ENCODE measurements at places on chromosomes 4 and X.

DNA sequence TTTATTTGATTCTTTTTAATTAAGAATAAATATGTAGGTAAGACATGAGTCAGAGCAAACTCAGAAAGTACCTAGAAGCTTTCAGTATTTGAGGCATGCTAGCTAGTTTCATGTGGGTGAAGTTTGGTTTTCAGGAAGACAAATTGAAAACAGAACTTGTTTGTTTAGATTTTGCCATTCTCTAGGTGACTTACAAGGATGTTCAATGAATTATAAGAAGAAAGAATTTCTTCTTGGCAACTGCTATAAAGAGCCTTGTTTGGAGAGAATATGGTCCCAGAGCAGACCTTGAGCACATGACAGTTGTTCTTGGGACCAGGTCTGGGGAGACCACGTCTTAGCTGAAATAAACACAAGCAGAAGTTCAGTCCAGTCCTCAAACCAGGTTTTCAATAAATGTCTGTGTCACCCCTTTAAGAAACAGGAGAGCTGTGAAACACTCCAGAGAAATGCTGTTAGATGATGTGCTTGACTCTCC is 38.0 kb upstream of the IL21 start:
- DNase-seq: no peak

GRCh38 chr4:124275-125081 is at the start of gene ZNF718:
Gene ZNF718, plus strand, starts transcription at chr4:124501. Its CDS starts 170 bp downstream, at chr4:124671.
- DNase-seq: peak; percentile 93

GRCh38 chr4:90715242-90715641 is 588.0 kb downstream of the CCSER1 start:
- no peak for DNase-seq

DNA sequence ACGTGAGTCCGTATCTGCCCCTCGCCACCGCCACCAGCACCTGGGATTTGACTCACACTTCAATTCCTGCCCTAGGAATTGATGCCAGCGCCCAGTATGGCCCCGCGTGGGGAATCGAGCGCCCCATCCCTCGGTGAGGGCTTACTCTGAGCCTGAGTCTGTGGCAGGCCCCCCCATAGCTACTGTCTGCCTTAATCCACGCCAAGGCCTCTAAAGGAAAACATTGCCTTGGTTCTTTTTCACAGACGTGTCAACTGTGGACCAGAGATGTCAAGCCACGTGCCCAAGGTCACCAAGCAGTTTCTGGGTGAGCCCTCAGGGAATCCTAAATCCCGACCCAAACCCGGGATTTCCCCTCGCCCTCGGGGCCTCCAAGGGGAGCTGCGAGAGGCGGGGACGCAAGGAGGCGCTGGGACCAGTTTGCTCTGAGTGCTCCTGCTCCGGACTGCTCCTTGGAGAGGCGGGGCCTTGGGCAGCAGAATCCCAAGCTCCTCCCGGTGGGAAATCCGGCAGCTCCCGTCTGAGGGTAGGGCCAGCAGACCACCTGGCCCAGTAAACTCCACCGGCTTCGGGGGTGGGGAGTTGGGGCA is 12.9 kb downstream of the MSX1 start:
- no peak for DNase-seq

- no peak for DNase-seq
Observed at GRCh38 chr4:168917138-168917779, 92.8 kb downstream of the CBR4 start.

DNA sequence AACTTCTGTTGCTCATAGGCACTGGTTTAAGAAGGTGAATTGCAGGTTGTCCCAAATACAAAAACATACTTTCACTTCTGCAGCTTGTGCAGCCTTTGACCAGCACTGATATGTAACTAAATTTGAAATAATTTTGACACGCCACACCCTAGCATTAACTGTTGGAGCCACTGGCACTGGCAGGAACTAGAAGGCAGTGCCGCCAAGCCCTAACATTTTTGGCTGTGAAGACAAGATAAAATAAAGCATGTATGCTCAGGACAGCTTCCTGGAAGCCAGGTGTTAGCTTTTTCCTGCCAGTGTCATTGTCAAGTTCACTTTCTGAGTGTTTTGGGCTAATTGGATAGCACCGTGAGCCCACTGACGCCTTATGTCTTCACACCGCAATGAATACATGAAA is 65.3 kb upstream of the FBXW7 start:
- no peak for DNase-seq

GRCh38 chrX:149881081-149881711 is at the start of gene MAGEA8:
Gene MAGEA8, plus strand, starts transcription at chrX:149881183. Its CDS starts 3,090 bp downstream, at chrX:149884273.
- no peak for DNase-seq

DNA sequence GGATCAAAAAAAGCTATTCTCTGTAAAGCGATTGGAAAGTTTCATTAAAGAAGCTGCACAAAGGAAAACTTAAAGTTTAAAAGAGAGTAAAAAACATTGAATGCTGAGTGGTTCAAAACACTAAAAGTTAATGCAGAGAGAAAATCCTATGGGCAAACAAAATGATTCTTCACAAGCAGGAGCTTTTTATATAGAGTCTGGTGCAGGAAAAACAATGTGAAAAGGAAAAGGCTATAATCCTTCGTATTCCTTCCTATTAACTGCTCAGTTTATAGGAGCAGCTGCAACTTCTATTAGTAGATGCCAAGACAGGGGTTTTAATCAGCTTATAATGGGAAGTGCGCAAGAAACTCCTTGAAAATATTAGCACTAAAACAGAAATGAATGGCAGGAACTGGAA is 100.7 kb downstream of the PDGFC start:
- DNase-seq: no peak

GRCh38 chr4:39342731-39343130 is 23.4 kb downstream of the RFC1 start:
- DNase-seq: no peak

DNA sequence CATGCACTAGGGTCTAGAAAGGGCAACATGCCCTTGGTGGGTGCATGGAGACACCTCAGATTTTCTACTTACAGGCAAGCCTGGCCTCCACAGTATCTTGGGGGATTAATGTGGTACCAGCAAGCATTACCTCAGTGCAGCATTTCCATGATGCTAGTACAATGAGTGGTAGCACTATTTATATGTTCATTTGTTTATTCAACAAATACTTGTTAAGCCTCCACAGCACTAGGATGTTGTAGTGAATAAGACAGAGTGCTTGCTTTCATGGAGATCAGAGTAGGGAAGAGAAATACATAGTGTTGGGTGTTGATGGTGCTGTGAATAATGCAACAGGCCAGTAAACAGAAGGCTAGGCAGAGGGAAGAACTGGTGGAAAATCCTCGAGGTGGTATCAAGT is 133.4 kb downstream of the KLHL8 start:
- DNase-seq: no peak

GRCh38 chr4:52051615-52052474 is 741 bp downstream of the SPATA18 start:
- no peak for DNase-seq

- DNase-seq: no peak
Observed at GRCh38 chr4:19562456-19562855, 689.2 kb upstream of the SLIT2 start.

DNA sequence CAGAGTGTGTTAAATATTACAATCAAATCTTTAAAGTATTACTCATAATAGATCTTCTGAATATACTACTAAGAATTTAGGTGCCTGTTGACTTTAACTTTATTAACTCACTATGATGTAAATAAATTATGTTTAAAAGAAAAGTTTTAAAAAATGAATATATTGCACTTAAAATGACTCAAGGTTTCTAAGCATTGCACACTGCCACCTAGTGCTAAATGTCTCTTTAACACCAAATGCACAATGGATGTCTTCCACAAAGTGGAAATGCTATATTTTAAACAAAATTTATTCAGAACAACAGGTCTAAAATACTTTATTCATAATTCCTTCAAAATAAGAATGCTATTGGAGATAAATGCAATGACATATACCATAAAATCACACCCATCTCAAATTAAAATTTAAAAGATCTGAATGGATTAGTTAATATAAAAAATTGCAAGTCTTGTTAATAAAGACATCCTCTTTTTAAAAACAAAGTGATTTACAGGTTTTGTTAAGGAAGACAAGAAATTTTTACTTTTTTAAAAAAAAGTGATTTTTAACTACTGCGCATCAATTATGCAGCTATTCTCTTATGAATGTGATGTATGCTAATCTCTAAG is 5.5 kb downstream of the INPP4B start:
- DNase-seq: no peak

GRCh38 chrX:147570483-147570882 is 341.2 kb upstream of the FMR1 start:
- DNase-seq: no peak

GRCh38 chrX:22526339-22526738 is 253.6 kb downstream of the CBLL2 start:
- DNase-seq: no peak

- peak; percentile 32 for DNase-seq
Observed at GRCh38 chr4:6011686-6012085, 6.5 kb downstream of the C4orf50 start.

DNA sequence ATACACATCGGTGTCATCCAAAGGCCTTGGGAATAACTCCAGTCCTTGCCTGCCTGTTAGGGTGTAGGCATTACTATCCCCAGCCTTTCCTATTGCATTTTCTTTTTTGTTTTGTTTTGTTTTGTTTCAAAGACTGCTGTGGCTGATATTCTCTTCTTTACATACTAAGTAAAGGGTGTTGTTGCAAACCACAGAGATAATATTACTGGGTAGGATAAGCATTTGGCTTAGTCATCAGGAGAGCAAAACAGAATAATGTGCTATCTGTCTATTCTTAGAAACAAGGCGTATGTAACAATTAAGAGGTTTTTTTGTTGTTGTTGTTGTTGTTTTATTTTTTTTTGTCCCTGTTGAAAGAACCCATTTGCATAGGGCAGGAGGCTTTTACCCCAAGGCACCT is 41.8 kb downstream of the UGT2B28 start:
- no peak for DNase-seq

DNA sequence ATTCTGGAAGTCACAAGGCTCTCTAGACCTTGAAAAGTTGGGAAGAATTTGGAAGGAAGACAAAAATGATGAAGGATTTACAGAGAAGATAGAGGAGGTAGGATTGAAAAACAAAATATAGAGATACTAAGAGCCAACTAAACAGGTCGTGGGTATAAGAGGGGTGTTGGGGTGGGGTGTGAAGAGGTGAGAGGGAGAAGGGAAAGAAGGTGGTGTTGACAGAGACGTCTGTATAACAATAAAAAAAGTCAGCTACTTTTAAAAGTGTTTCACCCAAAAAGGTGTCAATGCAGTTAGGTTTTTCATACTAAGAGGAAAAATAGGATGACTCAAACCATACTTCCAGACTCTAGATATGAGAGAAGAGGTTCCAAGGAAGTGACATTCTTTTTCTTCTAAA is 33.0 kb upstream of the MAP3K15 start:
- DNase-seq: no peak

DNA sequence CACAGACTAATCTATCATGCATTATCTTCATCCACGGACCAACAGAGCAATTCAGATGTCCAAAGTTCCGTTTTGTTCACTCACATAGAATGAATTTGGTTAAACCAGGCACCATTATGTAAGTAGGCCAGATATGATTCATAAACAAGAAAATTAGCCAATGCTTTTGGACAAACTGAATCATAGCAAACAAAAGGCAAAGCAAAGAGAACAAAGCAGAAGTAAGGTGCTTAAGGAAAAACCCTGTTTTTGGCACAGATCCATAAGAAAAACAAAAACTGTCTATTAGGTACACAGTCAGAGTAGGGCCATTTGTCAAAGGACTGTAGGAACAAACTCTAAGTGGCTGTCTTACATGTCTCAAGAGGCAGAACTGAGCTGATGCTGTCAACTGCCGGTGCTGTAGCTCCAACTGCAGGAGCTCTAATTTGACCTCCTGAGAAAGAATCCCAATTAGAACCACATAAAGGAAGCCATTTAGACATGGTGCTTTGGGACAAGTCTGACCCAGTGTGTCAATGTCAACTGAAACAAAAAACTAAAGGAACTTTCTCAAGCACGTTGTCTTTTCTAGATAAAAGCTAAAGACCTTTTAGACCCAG is 146.7 kb downstream of the COL25A1 start:
- no peak for DNase-seq

- DNase-seq: no peak
Observed at GRCh38 chr4:114077610-114078009, 98.2 kb upstream of the ARSJ start.

GRCh38 chr4:62408454-62408853 is 1208.3 kb downstream of the ADGRL3 start:
- no peak for DNase-seq

DNA sequence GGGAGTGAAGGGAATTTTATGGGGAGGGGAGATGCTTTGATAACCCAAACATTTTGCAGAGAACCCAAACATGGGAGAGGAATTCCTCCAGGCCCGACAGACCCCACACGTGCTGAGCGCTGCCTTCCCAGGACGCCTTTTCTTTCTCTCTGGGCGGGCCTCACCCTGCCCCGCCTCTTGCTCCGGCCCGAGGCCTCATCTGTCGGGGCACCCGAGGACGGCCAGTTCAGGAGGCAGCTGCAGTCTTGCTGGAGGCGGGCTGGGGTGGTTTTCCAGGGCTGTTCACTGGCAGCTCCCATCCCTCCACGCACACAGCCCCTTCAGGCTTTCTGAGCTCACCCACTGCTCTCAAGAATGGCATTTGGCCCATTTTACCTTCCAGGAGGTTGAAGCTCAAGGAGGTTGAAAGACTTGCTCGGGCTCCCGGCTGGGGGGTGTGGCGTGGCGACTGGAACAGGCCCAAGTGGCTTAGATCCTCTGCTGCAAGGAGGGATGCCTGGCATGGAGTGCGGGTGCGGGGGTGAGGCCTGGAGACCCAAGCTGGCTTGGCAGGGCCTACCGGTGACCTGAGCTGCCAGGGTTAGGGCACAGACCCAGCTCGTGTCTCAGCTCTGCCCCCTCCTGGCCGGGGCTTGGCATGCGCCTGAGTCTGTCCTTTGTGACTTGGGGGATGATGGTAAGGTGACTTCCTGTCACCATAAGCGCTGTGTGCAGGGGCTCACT is 99.2 kb downstream of the PSAPL1 start:
- no peak for DNase-seq

GRCh38 chrX:48531358-48531959 is 8.1 kb upstream of the TBC1D25 start:
- no peak for DNase-seq

DNA sequence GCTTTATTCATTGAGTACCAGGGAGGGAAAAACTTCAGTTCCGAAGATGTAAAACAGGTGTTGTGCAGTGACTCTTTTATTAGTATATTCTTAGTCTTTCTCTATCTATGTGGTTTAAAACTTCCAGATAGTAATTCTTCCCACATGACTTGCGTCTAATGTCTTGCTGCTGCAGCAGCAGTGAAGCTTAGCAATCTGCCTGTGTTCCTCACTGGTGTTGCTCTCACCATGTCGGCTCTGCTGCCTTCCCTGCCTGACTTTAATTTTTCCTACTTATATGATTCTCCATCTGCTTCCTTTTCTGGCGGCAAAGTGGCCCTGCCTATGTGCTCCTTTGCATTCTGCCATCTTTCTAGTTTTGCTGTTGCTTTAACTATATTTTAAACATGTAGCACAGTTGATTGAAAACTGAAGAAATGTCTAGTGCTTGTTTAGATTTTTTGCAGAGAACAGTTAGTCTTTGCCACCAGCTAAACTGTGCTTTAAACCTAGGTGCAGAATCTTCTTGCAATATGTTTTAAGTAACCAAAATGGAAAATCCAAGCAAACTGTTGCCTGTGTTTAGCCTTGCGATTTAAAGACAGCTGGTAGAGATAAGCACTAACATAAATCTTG is 1934.2 kb upstream of the IGFBP7 start:
- DNase-seq: no peak

- no peak for DNase-seq
Observed at GRCh38 chr4:159552979-159553768, 450.3 kb downstream of the RAPGEF2 start.

- DNase-seq: no peak
Observed at GRCh38 chrX:1877780-1878179, 262.9 kb downstream of the ASMT start.

Measured in anterior cingulate cortex (tissue), 58 donors.